ENCODE measurements at places on chromosomes 7 and 10.

DNA sequence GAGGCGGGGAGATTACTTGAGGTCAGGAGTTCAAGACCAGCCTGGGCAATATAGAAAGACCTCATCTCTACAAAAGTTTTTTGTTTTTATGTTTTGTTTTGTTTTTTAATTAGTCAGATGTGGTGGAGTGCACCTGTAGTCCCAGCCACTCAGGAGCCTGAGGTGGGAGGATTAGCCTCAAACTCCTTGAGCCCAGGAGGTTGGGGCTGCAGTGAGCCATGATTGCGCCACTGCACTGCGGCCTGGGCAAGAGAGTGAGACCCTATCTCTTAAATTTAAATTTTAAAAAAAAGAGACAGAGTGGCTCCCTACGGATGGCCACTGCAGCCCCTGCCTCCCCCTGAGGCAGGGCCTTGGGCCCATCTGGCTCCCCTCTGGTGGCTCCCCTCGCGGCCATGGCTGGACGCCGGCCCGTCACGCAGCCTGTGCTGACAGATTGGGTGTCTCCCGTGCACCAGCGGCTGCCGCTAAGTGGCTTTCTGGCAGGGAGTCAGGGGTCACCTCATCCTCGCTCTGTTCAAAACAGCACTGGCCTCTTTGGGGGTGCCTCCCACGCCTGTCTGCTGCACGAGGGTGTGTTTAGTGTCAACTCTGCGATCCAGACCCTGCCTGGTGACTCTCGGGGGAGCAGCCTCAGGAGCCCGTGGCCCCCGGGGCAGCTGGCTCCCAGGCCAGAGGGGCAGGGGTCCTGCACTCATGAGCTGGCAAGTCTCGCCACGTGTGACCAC lies 44.4 kb upstream of the ELN start:
- DNase-seq = no peak

DNA sequence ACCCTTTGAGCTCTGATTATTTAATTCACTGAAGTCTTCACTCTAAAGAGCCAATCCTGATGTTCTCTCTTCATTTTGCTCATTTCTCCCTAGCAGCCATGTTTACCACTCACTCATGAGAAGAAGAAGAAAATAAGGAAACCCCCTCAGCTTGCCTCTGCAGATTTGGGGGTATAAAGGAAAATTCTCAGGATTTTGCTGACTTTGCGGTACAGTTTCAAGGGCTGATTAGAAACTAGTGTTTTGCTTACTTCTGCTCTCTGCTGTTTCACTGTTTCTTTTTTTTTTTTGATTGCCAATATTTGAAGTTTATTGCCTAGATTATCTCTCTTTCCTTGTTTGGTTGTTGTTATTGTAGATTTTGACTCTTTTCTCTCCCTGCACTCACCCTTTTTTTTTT lies 23.4 kb downstream of the PCBD1 start:
- no peak for DNase-seq

DNA sequence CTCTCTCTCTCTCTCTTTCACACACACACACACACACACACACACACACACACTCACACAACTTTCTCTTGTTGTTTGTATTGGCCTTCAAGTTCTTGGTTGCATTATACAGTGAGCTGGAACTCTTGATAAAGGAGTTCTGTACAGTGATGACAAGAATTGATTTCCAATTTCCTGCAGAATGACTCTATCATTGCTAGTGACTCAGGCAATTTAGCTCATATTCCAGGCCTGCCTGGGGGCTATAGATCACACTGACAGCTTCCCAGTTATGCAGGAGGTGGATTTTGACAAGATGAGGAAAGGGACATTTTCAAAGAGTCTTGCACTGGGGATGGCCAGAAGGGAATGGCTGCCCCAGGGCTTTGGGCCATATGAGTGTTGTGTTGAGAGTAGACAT lies 508.8 kb downstream of the TYW1 start:
- no peak for DNase-seq

- no peak for DNase-seq
These were observed 11.6 kb upstream of the TYSND1 start for GRCh38 chr10:70158113-70158512.

DNA sequence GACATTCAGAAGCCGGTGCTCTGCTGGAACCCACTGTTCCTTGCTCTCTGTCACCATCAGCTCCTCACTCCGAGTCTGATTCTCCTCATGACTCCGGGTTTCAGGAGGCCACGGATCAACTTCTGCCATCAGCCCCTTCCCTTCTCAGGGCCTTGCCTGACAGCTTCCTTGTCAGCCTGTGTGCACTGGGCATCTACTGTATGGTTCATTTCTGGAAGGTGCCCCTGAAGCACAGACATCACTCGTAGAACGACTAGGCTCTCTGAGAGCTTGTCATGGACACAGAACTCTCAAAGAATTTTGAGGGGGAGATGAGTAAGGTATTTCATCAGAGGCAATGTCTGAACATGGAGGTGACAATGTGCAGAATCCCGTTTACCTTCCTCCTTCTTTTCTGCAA lies 396.1 kb downstream of the TNS3 start:
- no peak for DNase-seq

Data from Caco-2 (cell line).